Stimulated activated CD4-positive, alpha-beta T cell treated with anti-CD3 and anti-CD28 coated beads, Interleukin-1b, Interleukin-23, amount 100 ng/mL, for 24 hours (primary cell): ENCODE measurements at places on chromosomes 7 and 10.
A peak's percentile ranks its signal among the peaks of the same experiment; 100 is the strongest.

DNA sequence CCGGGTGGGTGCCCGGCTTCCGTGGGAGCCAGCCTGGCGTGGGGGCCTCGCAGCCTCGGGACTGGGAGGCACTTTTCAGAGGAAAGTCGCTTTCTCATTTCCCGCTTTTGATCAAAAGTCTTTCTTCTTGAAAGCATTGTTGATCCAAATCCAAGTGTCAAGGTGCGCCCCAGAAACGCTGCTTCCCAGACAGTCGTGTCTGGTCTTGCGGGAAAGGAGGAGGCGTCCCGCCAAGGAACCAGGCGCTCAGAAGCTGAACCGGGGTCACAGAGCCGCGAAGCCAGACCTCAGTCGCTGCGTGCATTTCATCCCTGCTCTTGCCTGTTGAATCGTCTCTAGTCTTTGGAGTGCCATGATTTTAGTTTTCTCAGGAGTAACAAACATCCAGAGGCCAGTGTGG, 1.1 kb upstream of the BNIP3 start:
- no peak for DNase-seq

GRCh38 chr7:56081626-56082340, 11.0 kb downstream of the PHKG1 start:
- DNase-seq = no peak

- no peak for DNase-seq
Observed at GRCh38 chr7:106178593-106179134, 66.6 kb upstream of the SYPL1 start.

DNA sequence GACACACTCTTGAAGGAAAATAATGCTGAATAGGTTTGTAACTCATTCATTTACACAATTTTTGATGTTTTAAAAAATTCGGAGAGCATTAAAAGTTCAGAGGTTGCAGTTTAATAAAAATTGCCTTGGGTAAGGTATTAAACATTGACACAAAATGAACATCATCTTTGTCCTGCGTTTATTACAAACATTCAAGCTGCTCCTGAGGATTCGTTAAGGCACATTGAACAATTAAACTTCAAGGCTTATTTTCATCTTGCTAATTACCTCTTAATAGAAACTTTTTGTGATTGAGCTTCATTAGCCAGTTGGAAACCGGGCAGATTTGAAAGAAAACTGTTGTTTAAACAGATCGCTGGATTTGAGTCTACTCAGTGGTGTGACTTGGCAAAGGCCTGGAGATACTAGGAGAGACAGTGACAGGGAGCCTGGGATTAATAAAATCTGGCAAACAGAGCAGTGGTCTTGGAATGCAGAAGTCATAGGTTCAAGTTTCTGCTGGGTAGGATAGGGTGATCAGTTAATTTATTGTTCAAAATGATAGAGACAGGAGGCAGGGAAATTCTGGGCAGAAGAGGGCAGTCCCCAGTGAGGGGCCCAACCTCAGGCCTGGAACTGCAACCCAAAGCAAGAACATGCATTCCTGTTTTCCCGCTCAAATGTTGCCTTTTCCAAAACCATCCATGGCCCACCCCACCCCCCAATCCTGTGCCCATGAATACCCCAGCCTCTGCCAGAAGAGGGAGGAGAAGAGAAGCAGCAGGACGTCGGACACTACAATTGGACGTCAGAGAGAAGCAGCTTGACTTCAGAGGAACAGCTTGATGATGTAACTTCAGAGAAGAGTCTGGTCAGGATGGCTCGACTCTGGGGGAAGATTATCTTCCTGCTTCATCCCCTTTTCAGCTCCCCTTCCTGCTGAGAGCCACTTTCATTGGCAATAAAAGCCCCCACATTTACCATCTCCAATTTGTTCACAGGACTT, 43.5 kb upstream of the SLC35G1 start:
- DNase-seq = no peak

DNA sequence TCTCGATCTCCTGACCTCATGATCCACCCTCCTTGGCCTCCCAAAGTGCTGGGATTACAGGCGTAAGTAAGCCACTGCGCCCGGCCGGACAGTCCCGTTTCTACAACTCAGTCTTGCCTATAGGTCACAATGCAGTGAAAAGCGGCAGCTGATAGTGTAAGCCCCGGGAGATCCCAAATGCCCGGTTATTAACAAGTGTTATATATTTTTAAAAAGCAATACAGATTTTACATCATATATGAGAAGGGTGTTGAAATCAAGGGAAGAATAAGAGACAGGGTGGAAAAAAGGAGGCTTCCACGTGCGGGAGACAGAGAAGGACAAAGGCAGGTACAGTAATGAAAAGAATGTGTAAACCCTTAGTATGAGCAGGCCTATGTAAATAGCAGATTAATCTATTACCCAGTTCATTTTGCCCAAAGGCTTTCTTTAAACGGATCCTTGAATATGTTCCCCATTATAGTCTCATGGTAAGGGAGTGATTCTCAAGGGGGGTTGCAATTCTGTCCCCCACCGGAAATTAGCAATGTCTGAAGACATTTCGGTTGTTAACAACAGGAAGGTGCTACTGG, 170.8 kb downstream of the PDE1C start:
- DNase-seq = no peak

DNA sequence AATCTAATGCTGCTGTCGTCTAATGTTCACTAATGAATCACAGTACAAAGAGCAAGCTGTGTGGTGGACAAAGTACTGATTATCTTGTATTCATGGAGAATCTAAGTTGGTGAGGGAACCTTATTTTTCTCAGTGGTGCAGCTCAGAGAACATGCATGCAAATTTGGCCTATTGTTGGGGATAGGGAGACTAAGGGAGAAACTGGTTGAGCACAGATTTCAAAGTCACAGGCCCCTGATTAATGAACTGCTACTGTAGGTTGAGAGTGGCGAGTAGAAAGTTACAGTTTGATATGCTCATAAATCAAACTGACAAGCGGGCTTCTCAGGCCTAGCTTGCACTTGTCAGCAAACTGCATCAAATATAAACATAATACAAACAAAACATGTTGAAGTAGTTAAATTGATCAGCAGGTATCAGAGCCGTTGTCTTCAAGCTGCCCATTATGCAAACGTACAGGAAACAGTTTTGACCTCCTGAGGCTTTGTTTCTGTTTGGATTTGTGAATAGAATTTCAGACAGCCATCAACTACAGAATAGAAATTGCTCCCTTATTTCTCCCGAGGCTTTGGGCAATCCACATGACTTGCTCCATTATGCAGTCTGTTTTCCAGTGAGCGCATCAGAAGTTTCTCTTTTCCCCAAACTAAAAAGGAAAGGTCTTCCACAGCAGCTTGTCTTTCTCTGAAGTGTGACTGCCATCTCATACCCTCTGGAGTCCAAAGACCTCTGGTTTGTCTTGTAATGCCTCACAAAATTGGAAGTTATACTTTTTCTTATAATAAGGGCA, 215.8 kb downstream of the FOXP2 start:
- DNase-seq = no peak

- DNase-seq = no peak
Observed at GRCh38 chr7:151240942-151241754, 7.3 kb downstream of the SMARCD3 start.

DNA sequence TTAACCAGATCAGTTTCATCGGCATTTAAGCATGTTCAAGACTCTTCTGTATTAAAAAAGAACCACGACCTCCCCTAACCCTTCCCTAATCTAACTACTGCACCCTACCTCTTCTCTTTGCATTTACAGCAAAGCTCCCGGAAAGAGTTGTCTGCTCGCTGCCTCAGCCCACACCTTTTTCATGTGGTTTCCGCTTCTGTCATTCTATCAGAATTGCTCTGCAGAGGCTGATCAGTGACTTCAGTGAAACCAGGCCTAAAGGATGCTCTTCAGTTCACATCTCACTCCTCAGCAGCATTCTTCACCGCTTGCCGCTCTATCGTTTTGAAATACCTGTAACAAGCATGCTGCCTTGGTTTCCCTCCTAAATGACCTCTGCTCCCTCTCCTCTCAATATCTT, 160.9 kb downstream of the SDK1 start:
- peak; percentile 19 for DNase-seq

GRCh38 chr10:98361131-98362025, 53.6 kb downstream of the PYROXD2 start:
- DNase-seq = no peak

- no peak for DNase-seq
Observed at GRCh38 chr7:25495342-25496250, 267.3 kb upstream of the NPVF start.

- no peak for DNase-seq
Observed at GRCh38 chr7:22686620-22687019, 40.4 kb upstream of the IL6 start.

DNA sequence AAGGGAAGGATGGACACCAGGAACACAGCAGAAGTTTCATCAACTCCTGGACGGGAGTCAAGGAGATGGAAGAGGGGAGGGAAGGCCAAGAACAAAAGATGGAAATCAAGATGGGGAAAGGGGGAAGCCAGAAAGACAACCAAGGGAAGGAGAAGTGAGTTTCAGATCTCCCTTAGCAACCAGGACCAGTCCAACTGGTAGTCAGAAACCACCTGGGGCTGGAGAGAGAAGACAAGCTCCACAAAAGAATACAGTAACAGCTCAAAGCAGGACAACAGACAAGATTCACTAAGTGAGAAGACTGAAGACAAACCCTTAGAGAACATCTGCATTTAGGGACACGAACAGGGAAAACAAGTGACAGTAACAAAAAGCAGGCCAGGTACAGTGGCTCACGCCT, 30.6 kb downstream of the CDCA7L start:
- DNase-seq = no peak

DNA sequence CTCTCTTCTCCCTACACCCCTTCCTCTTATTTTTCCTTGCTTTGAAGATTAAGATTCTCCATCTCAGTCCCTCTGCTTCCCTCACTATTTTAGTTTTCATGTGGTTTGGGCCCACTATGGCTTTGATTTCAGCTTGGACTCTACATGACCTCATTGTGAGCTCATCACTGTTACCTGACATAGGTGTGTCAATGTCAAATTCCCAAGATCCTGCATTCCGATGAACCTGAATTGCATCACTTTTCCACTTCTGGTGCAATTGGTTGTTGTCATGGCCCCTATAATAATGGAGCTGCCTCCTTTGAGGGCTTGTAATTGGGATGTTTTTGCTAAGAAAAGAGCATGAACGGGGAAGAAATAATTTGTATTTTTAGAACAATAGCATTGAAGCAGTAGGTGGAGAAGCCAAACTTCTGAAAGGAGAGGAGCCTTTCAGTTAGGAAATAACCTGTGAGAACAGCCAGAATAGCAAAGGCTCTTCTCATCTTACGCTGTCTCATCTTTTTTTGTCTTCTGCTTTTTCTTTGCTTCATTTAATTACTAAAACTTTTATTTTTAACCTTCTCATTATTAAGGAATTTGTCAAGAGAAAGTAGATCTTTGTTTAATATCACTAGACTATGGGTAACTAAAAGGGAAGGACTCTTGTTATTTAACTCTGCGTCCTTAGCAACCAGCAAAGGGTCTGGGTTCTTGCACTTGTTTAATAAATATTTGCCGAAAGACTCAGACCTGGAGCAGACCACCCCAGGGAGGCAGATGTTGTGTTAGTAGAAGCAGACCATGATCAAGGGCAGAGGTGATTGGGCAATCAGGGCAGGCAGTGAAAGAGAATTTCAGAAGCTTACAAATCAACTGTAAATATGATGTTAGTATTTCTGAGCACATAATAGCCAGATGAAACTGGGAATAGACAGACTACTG, 95.4 kb downstream of the TES start:
- no peak for DNase-seq

DNA sequence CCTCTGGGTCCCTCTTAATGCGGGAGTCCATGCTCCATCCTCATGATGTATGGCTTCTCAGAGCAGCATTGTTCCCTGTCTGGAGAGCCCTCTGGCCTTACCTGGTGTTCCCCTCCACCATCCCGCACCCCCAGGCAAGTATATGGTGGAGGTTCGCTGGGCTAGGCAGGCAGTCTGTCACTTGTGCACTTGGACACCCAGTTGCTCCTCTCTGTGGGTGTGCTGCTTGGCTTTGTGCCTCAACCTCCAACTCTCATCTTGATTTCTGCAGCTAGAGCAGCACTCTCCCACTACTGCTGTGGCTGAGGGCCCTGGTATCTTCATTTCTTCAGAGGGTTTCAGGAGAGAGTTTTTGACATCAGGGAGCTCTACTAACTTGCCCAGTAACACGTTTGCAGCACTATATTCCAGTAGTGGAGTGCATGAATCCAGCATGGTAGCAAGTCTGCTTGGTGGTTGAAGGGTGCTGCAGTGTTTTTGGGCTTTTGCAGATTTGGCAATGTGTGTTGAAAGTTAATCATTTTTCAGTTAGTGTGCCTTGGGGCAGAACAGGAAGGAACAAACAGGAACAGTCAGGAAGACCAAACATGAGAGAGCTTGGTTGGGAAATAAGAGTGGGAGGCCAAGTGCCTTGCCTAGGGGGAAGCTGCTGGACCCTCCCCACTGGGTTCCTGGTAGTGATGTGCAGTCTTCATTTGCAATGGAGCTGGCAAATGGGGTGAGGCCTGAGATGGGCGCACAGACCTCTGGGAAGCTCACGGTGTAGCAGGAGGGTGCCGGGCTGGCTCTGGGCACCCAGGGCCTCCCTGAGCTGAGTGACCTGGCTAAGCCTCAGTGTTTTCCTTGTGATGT, 37.4 kb downstream of the TSPAN14 start:
- DNase-seq = no peak

GRCh38 chr7:92802406-92802805, 34.0 kb downstream of the CDK6 start:
- no peak for DNase-seq

DNA sequence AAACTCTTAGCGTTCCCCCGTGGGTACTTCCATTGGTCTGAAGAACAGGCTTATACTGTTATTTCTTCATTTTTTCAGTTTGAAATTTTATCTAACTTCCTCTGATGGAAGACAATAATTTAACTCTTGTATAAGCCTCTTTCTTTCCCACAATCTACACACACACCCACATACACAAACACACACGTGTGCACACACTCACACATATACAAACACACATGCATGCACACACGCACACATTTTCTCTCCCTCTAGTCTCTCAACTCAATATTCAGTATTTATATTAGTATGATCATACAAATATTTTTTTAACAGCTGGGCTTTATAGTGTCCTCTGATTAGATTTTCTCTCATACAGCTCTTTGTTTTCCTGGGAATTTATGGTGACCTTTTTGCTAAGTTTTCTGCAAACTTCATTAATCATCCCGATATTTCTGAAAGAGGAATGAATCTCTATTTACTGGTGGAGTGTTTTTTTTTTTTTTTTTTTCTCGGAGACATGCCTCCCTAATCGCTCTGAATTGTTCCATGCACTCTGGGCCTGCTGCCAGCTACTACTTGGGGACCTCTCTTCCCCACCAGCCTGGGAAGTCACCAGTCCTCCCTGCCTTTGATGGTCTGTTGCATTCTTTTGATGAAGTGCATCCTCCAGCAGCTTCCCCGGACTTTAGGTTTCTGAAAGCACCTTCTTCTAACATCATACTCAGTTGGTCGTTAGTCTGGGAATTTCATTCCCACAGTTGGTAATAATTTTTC, 75.5 kb downstream of the ZNF777 start:
- no peak for DNase-seq
